ENCODE measurements at places on chromosomes 13 and 19. TPM values are rescaled to one million over a fixed set of nuclear protein-coding genes. Genes with fewer than 3 reads are reported as not detected.
A peak's percentile ranks its signal among the peaks of the same experiment; 100 is the strongest.

The PLA2G4C gene
- 6.1 TPM for polyA plus RNA-seq

The AP1M1 gene
- 31.9 TPM for polyA plus RNA-seq

GRCh38 chr13:98223741-98224140 lies 46.7 kb upstream of the RNF113B start:
- DNase-seq: no peak

The ZNF175 gene
- 2.2 TPM for polyA plus RNA-seq

DNA sequence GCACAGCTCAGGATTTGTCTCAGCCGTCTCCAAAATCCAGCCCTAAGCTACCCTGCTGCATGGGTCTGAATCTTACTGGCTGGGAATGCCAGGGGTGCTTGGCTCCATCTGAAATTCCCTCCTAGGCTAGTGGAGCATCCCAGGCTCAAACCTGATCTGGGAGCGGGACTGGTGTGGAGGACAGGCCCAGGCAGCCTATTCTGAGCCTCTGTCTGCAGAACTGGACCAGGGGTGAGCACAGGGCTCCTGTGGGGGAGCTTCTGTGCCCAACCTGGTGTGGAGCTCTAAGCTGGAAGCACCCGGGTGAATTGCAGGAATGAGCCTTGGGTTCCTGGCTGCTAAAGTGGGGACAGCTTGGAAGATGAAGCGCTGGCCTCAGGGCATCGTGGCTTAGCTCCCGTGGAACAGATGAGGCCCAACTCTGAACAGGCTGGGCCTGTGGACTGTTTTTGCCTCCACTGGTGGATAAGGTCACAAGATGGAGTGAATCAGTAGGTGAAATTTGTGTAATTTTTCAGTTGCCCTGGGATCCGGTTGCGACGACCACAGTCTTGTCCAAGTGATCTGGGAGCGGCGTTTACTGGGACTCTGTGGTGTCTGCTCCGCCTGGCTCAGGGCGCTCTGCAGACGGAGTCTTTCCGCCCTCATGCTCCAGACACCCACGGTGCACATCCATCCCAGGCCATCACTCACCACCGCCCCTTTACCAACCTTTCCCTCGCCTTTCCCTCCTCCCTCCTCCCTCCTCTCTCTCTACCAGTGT lies 79.5 kb downstream of the TEX29 start:
- DNase-seq: no peak

DNA sequence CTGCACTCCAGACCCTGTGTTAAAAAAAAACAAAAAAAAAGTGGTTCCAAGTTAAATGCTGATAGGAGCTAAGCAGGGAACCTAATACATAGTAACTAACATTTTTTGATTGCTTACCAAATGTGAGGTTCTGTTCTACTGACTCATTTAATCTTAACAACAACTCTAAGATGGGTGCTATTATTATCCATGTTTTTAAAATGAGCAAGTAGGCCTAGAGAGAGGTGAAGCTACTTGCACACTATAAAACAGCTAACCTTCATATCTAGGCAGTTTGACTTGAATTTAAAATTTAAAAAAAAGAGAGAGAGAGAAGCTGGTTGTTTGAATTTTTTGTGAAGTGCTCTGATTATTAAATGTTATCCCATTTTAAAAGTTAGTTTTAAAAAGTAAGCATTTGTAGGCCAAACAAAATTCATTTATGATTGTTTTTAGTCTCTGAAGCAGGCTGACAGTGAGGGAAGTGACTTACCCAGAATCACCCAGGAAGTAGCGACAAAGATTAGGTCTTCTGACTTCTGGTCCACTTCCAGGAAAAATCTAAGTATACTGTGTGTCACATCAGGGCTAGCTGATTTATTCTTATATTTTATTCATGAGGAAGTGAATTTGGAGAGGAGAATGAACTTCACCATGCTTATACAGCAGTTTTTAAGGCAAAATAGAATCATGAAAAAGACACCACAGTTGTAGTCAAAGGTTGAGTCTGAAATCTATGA lies 2.4 kb downstream of the SIGLECL1 start:
- DNase-seq: no peak

DNA sequence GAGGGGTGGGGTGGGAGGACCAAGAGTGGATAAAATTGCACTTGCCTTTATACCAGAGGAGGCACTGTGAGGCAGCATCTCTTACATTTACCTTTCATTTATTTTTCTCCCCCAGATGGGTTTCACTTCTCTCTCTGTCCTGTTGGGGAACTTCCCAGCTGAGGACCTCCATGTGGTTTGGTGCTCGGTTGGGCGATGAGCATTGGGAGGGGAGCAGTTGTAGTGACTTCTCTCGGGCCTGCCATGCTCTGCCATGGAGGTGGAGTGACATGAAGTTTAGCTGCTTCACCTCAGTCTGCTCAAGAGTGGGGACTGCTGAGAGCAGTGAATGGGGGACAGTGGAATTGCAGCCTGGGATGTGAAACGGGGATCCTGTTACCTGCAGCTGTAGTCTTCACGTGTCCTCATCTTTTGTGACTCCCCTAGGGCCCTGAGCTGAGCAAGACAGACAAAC lies 23.1 kb upstream of the CXCL17 start:
- no peak for DNase-seq

GRCh38 chr13:21813110-21813509 lies 142.2 kb downstream of the FGF9 start:
- no peak for DNase-seq

The ATCAY gene
- polyA plus RNA-seq: 0.27 TPM

DNA sequence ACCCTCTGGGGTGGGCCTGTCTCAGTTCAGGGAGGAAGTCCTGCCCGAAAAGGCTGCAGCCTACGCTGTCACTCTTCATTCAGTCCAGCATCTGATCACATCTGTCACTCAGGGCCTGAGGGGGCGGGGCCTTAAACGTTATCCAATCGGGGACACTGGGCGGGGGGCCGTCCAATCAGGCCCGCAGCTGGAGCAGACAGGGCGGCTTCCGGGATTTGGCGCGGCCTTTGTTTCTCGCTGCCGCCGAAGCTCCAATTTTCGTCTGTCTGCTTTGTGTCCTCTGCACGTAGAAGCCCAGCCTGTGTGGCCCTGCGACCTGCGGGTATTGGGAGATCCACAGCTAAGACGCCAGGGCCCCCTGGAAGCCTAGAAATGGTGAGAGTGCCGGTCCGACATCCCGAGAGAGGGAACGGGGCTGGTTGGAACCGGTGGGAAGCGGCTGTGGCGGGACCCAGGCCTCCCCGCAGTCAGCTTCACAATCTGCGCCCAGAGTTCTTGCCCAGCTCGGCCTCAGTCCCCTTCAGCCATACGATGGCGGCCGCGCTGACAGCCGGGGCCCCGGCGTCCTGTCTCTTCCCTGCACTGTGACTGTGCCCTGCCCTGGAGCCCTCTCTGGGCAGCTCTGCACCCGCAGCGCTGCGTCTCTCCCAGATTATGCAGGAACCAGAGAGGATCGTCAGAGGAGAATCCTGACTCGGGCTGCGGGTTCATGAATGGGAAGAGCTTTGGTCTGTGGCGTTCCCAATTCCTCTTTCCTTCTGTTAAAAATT lies at the start of gene ZNF730:
Gene ZNF730 (plus strand): TSS at position 224 of the 770 bp plus-strand sequence. CDS start 149 bp downstream, at position 373.
- DNase-seq: peak; percentile 1

GRCh38 chr19:27889156-27889555 lies 1323.8 kb downstream of the UQCRFS1 start:
- no peak for DNase-seq

- DNase-seq: no peak
Measured at GRCh38 chr13:28822151-28822550, 2.0 kb downstream of the MTUS2 start.

- DNase-seq: no peak
Measured at GRCh38 chr19:16180611-16181010, 4.6 kb upstream of the FAM32A start.

DNA sequence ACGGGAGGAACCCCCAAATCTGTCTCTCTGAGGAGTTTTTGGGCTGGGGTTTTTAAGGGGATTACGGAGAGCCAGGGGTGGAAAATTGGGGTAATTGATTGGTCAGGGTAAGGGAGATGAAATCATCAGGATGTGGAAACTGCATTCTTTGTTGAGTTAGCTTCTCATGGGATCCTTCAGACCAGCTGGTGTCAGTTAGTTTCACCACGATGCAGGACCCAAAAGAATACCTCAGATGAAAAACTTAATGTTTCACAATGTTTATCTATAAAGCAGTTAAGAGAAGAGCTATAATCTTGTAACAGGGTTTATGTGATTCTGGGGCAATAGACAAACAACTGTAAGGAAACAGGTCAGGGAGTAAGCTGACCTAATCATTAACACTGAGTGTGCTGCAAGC lies 230.8 kb downstream of the POU4F1 start:
- DNase-seq: peak; percentile 6

DNA sequence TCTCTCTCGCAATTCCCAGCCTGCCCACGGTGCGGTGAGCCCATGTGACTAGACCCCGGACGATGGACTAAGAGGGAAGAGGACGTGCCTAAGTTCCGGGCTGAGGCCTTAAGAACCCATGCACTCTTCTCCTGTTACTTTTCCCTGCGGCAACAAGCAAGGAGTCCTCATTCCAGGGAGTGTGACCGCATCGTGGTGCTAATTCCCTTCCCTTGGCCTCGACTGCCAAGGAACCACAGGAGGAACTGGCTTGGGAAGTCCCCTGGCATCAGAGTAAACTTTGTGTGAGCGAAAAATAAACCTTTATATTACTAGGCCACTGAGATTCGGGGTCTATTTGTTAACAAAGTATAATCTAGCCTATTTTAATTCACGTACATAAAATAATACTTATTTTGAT lies 34.0 kb downstream of the FGF14 start:
- no peak for DNase-seq

DNA sequence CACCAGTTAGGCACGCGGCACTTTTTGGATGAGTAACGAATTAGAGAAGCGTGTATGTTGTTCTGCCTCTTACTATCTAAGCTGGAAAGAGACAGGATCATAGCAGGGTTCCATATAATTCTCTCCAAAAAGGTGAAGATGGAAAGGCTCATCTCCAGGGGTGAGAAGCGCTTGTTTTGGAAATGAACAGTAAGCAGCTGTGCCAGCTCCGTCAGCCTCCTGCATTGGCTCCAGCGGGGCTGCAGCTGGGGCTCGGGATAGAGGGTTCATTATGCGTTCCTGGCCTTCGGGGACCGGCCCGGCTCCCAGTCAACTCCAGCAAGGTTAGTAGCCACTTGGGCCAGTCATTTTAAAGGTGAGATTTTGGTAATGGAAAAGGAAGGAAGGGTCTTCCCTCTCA lies 155.5 kb downstream of the COL4A1 start:
- DNase-seq: no peak

The ZNF724 gene
- 0.27 TPM for polyA plus RNA-seq

GRCh38 chr13:72839831-72840426 lies 58.0 kb downstream of the PIBF1 start:
- peak; percentile 83 for DNase-seq

The DCT gene
- polyA plus RNA-seq: not detected

DNA sequence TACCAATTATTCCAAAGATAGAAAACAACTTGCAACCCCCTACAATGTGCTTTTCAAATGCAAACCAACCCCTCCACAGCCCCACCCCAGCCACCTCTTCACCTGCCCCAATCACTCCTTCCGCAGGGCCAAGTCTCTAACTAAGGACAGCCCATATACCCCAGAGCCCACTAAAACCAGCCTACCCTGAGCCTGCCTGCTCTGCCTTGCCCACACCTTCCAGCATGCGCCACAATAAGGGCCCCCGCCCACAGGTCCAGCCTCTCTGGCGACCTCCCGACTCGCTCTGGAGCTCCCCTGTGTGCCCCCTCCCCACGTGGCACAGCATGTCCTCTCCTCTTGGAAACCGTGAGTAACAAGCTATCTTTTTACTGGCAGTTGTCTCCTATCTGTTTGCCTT lies 42.8 kb upstream of the MEDAG start:
- DNase-seq: no peak

GRCh38 chr19:12155324-12155860 lies 1.1 kb downstream of the ZNF625 start:
- peak; percentile 37 for DNase-seq

- DNase-seq: no peak
Measured at GRCh38 chr13:112226320-112227002, 149.7 kb upstream of the SPACA7 start.

DNA sequence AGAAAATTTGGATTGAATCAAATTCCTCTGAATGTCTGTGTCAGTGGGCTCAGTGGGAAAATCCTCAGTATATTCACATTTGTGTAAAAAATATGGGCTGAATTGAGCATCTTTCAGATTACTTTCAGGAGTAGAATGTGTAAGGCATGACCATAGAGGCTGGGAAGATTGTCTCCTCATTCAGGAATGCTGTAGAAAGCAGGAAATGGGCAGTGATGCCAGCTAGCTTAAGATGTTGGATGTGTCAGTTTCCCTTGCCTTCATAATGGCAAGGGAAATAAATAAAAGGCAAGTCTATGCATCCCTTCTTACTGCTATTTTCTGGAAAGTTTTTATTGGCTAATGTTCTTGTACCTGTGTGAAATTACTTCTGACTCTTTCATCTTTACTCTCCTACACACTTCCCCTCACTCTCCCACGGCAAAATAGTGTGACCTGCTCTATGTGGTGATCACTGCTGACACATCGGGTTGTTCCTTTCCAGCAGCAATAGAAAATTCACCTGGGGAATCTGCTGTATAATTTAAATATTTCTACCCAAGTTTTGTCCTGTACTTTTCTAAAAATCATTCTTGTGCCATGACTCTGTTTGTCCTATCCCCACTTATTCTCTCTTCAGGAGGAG lies 103.2 kb downstream of the LMO7 start:
- no peak for DNase-seq

The TEX29 gene
- 5.8 TPM for polyA plus RNA-seq

The SMIM7 gene
- 95.7 TPM for polyA plus RNA-seq

The VSTM2B gene
- polyA plus RNA-seq: not detected

The KLK2 gene
- polyA plus RNA-seq: not detected

GRCh38 chr19:33377586-33378475 lies 4.3 kb downstream of the CEBPG start:
- no peak for DNase-seq

- DNase-seq: peak; percentile 72
Measured at GRCh38 chr19:38395381-38396114, 7.1 kb downstream of the SPRED3 start.

- no peak for DNase-seq
Measured at GRCh38 chr13:87671753-87672605, 808 bp downstream of the SLITRK5 start.

The FKRP gene
- 8.3 TPM for polyA plus RNA-seq

The URAD gene
- polyA plus RNA-seq: 51.3 TPM

GRCh38 chr13:33775339-33776108 lies 42.4 kb upstream of the RFC3 start:
- no peak for DNase-seq

DNA sequence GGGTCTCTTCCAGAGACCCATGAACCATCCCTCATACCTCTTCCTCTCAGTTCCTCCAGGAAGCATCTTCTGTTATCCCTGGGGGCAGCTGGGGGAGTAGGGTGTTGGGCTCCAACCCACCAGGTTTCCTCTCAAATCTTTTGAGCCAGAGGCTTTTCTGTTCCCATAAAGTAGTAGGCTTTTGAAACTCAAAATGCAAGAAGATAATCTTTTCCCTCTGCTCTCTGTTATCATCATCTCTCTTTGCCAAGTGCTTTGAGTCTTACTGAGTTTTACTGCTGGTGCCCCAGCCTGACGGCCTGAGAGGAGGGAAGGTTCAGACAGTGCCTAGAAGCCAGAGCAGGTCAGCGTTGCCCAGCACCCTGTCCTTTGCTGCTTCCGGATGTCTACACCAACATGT lies 157.2 kb downstream of the B3GLCT start:
- DNase-seq: no peak

The ZMYM2 gene
- 52.3 TPM for polyA plus RNA-seq
